ENCODE measurements at places on chromosomes 11 and 22.
A peak's percentile ranks its signal among the peaks of the same experiment; 100 is the strongest.

GRCh38 chr11:95993438-95994298, 69.8 kb upstream of the MTMR2 start:
- no peak for DNase-seq

DNA sequence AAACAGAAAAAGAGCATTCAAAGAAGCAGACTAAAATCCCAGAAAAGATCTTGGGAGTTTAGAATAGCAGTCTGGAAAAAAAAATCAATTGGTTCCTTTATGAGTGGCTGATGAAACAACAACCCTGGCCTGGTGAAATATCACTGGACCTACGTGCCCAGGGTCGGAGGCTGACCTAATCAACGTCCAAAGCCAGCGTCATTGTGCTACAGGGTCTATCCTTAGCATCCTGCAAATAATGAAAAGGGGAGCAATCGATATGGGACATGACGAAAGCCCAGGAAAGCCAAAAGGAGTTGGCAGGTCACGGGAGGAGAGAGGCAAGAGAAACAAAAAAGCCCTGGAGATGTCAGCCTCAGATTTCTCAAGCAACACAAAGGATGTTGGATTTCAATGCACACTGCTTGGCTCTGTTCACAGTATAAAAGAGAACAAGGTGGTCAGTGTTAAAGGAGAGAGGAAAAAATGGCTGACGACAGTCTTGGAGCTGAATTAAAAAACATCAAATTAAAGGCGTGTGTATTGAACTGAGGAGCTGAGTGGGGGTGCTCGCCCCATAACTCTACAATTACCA, 148.8 kb downstream of the BLID start:
- no peak for DNase-seq

- no peak for DNase-seq
Measured at GRCh38 chr11:45217991-45218390, 68.2 kb downstream of the SYT13 start.

GRCh38 chr11:29171360-29171950, 845.4 kb downstream of the KCNA4 start:
- DNase-seq, result no peak

DNA sequence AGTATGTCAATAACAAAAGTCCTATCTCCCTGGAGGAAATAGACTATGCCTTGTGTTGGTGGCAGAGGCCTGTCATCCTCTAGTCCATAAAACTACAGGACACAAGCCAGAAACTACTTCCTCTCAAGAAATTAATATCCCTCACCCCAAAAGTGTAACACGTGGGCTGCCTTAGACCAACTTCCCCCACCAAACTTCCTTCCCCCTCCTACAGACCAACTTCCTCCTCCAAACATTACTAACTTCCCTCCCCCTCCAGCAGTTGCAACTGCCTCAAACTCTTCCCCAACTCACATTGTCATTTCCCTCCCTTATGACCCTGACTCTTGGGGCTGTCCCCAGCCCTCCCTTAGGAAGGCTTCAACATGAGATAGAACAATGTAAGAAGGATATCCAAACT, 6.3 kb downstream of the OR52K2 start:
- DNase-seq, result peak; percentile 97

Measured in MV-4-11 (cell line).